ENCODE measurements at places on chromosomes 11 and 22. TPM values are rescaled to one million over a fixed set of nuclear protein-coding genes. Genes with fewer than 3 reads are reported as not detected.

The PRR33 gene
- total RNA-seq: not detected

The PLAAT2 gene
- 0.60 TPM for total RNA-seq

The ADAMTS15 gene
- total RNA-seq: 7.5 TPM

The DEFB131B gene
- not detected for total RNA-seq

The OR10A2 gene
- not detected for total RNA-seq

Measured in A549 treated with CORT108297 at 1 μM for 4 hours (cell line).